Mesenteric fat pad (tissue), 1 donor: ENCODE measurements at places on chromosomes 16 and 17. TPM values are rescaled to one million over a fixed set of nuclear protein-coding genes. Genes with fewer than 3 reads are reported as not detected.

Gene GRAPL
- total RNA-seq, result 5.4 TPM

- DNase-seq, result no peak
These were observed 863.5 kb downstream of the KCNJ2 start for GRCh38 chr17:71032746-71033273.

GRCh38 chr17:17398188-17398942 is 78.4 kb upstream of the MED9 start:
- no peak for DNase-seq

- no peak for DNase-seq
These were observed 25.0 kb downstream of the FANCA start for GRCh38 chr16:89791278-89791995.

Gene HAPSTR1
- total RNA-seq, result 57.7 TPM

DNA sequence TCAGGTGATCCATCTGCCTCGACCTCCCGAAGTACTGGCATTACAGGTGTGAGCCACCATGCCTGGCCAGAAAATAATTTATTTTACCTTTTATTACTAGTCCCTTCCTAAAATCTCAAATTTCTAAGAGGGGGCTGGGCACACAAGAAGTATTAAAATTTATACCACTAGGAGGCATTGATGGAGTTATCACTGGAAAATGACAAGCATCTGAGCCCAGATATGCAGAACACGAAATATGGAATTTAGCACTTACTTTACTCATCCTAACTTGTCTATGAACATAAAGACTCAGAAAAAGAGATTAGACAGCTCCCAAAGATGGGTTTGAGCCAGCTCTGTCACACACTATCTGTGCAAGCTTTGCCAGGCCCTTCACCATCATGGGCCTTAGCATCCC is 46.4 kb downstream of the STAT5A start:
- DNase-seq, result no peak

Gene C16orf89
- 14.1 TPM for total RNA-seq

GRCh38 chr16:85513649-85514048 is 99.5 kb upstream of the GSE1 start:
- DNase-seq, result no peak
